Breast epithelium (tissue), 4 donors: ENCODE measurements at places on chromosomes 11 and 22.
A peak's percentile ranks its signal among the peaks of the same experiment; 100 is the strongest.

GRCh38 chr11:61494381-61494961, 14.1 kb upstream of the LRRC10B start:
- no peak overlapping the region for H3K27ac ChIP-seq
- H3K27me3 ChIP-seq = no peaks in the 10 kb centered on the region
- no peak overlapping the region for H3K4me3 ChIP-seq
- DNase-seq = no peak
- peaks cover 11% of the 10 kb centered on the region for H3K4me1 ChIP-seq

GRCh38 chr11:8681837-8682302, 595 bp downstream of the TRIM66 start:
- no peaks in the 10 kb centered on the region for H3K36me3 ChIP-seq
- DNase-seq = no peak
- peak overlapping the region; percentile 98 for H3K27ac ChIP-seq

DNA sequence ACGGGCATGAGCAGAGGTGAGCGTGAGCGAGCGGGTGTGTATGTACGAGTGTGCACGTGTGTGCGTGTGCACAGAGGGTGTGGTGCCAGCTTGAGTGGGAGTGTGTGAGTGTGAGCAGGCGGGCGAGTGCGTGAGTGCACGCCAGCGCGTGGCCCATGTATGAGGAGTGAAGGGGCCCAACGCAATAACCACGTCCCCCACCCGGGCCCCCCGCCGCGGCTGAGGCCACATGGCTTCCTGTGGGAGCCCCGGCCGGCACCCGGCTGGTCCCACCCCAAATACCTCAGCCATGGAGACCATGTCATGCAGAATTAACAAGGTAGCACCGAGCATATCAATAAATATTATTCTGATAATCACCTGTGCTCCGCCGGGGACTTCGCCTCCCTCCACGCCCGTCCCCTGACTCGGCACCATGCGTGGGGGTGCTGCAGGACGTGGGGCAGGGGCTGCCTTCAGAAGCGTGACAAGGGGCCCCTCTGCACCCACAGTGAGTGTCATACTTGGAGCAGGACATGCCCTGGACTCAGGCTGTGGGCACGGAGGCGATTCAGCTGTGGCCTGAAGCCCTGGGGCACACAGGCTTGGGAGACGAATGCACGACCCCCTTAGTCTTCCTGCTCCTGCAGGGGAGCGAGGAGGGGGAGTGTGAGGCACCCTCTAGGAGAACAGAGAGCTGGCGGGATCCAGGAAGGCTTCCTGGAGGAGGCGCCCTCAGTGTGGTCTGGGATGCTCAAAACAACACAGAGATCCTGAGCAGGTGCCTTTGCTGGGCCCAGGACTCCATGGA, 5.6 kb upstream of the TRABD start:
- peaks cover 7% of the 10 kb centered on the region for H3K4me1 ChIP-seq
- H3K4me3 ChIP-seq = no peak overlapping the region
- no peaks in the 10 kb centered on the region for H3K27me3 ChIP-seq
- no peak for DNase-seq
- H3K36me3 ChIP-seq = no peaks in the 10 kb centered on the region

DNA sequence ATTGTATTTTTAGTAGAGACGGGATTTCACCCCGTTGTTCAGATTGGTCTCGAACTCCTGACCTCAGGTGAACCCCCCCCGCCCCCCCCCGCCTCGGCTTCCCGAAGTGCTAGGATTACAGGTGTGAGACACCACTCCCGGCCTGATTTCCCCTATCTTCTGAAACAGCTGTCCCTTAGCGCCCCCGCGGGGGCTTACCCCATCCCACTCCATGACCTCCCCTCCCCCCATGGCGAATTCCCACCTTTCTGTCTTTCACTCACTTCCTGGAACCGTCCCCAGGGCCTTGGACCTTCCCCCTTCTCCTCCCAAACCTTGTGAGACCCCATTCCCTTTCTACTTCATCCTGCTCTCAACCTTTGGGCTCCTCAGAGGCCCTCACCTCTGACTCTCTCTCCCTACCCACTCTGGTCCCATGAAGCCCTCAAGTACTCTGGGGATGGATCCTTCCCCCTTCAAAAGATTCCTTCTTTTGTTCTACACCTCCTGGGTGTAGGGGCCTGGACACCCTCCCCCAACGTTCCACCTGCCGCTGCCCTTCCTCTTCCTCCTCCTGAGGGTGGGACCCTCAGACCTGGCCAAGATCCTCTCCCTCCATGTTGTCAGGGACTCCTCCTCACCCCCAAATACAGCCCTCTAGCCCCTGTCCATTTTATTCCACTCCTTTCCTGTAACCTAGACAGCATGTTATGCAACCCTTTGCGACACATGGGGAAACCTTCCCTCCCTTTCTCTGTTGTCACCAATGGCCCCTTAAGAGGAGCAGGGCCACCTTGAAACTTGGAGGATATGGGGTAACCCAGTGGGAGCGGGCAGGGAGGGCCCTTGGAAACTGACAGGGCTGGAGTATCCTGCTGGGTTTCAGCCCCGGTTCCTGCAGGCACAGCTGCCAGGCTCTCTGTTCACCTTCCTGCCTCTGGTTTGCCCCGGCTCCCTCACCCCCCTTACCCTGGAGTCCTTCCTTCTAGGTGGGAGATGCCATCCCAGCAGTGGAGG, 1.1 kb downstream of the PRDX5 start:
- no peaks in the 10 kb centered on the region for H3K36me3 ChIP-seq
- H3K4me3 ChIP-seq = peak overlapping the region; percentile 97
- peaks cover 14% of the 10 kb centered on the region for H3K4me1 ChIP-seq
- no peaks in the 10 kb centered on the region for H3K27me3 ChIP-seq

GRCh38 chr22:44384563-44385295, 72.0 kb upstream of the SHISAL1 start:
- peaks cover 34% of the 10 kb centered on the region for H3K27me3 ChIP-seq
- H3K4me3 ChIP-seq = no peak overlapping the region
- no peaks in the 10 kb centered on the region for H3K36me3 ChIP-seq
- DNase-seq = no peak

- no peak overlapping the region for H3K4me3 ChIP-seq
- H3K27me3 ChIP-seq = no peaks in the 10 kb centered on the region
- no peak for DNase-seq
- no peak overlapping the region for H3K27ac ChIP-seq
Measured at GRCh38 chr11:101870510-101870909, 44.3 kb upstream of the CEP126 start.

DNA sequence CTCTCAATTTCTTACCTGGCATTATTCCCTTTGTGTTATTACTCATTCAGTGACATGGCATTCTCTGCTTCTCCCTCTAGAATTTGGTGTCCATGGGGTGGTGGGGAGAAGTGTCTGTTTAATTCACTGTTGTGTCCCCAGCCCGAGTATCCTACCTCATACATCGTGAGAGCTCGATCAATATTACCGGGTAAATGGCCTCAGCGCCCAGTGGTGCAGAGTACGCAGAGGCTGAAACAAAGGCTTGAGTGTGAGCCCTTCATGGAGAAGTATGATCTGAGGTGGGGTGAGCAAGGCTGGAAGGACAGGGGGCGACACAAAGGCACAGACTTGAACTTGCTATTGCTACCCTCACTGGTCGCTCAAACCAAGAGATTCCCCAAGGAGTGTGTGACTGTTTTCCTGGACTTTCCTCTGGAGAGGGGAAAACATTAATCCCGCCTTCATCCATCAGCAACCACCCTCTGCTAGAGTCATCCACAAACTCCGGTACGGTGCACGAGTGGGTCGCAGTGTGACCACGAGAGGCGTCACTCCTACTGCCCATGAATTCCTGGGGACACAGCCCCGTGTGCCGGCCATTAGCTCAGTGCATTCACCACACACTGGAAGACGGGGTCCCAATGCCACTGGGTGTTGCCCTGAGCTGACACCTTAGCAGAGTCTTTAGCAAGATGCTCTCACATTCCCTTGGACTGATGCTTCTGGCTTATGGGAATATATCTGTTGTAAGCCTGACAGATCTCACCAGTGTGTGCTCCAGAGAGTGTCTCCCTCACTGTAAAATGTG, 35.0 kb upstream of the CCND1 start:
- no peak overlapping the region for H3K4me3 ChIP-seq
- H3K4me1 ChIP-seq = no peaks in the 10 kb centered on the region
- H3K27ac ChIP-seq = no peak overlapping the region
- DNase-seq = no peak
- H3K36me3 ChIP-seq = no peaks in the 10 kb centered on the region

DNA sequence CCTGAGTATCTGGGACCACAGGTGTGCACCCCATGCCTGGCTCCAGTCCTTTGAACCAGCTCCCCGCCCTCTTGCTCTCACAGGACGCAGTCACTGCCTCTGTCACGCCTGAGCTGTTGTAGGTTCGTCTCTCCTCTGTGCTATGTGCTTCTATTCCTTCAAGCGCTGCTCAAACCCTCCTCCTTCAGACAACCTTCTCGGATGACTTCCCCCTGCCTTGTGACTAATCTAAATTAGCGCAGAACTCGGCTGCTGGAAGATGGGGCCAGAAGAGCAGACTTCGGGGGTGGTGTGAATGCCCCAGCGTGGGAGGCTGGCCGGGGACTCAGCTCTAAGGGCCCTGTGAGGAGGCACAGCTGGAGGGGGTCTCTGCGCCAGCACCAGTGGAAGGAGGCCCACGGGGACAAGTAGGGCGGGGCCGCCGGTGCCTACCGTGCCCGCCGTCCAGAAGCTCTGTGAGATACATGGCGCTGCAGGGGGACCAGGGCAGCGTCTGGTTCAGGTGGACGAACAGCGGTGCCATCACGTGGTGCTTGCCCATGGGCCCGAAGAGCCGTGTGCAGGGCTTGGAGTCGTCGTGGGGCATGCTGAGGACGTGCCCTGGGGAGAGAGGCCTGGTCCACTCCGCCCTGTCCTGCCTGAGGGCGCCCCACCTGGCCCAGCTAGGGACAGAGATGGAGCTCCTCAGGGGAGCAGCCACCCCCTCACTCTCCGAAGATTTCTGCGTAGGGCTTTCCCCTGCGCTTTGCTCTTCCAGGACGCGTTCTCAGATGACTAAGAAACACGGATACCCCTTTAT, 12.5 kb downstream of the ADAMTS8 start:
- H3K27ac ChIP-seq = no peak overlapping the region
- H3K4me1 ChIP-seq = peaks cover 3% of the 10 kb centered on the region
- H3K27me3 ChIP-seq = no peaks in the 10 kb centered on the region
- no peak overlapping the region for H3K4me3 ChIP-seq
- DNase-seq = no peak

- H3K27me3 ChIP-seq = no peaks in the 10 kb centered on the region
- no peak overlapping the region for H3K27ac ChIP-seq
- no peaks in the 10 kb centered on the region for H3K4me1 ChIP-seq
- no peak overlapping the region for H3K4me3 ChIP-seq
- DNase-seq = no peak
Measured at GRCh38 chr11:76748948-76749347, 34.2 kb upstream of the TSKU start.

DNA sequence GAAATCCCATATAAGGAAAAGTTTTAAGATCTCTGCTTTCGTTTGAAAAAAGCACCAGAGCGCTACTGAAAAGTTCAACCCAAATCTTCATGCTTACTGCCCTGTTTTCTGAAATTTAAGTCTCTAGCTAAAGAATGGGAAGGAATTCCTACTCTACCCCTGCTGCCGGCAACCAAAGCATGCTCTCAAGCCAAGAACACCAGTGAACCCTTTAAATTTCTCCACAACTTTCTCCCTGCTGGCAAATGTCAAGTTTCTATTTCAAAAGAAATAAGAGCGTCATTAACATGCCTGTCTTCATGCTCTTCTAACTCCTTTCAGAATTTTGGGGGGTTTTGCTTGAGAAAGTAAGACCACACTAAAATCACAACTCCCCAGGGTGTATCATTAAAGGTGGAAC, 6.8 kb upstream of the SMCO4 start:
- DNase-seq = no peak
- no peaks in the 10 kb centered on the region for H3K27me3 ChIP-seq
- H3K4me1 ChIP-seq = no peaks in the 10 kb centered on the region
- H3K4me3 ChIP-seq = no peak overlapping the region

DNA sequence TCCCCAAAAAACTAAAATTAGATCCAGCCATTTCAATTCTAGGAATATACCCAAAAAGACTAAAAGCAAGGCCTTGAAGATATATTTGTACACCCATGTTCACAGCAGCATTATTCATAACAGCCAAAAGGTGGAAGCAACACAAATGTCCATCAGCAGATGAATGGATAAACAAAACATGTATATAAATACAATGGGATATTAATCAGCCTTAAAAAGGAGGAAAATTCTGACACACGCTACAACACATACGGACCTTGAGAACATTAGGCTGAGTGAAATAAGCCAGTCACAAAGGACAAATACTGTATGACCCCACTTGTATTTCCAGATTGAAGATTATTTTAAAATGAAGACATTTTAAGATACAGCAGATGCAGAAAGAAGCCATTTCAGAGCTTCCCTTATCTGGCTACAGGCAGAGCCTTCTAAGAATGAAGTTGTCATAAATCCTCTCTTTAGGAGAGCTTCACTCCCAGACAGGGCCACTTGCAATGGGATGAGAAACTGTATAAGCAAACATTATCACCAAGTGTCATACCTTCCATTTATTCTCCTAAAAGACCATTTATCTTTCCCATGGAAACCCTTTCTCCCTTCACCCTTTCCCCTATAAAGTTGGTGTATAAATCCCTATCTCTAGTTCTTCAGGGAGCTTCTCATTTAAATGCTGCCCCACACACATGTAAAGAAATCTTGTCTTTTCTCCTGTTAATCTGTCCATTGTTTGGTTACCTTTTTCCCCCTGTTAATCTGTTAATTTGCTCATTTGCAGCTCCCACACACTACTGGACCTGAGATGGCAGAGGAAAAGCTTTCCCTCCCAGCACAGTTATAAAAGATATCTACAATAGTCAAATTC, 19.3 kb upstream of the TOP3B start:
- no peak for DNase-seq
- no peaks in the 10 kb centered on the region for H3K4me1 ChIP-seq
- no peaks in the 10 kb centered on the region for H3K36me3 ChIP-seq
- H3K27ac ChIP-seq = no peak overlapping the region
- H3K27me3 ChIP-seq = no peaks in the 10 kb centered on the region

GRCh38 chr11:32310214-32310601, 125.1 kb downstream of the WT1 start:
- no peak overlapping the region for H3K27ac ChIP-seq
- no peak overlapping the region for H3K4me3 ChIP-seq
- H3K4me1 ChIP-seq = no peaks in the 10 kb centered on the region
- no peaks in the 10 kb centered on the region for H3K36me3 ChIP-seq
- DNase-seq = no peak
